ENCODE measurements at places on chromosomes 5 and 9.
A peak's percentile ranks its signal among the peaks of the same experiment; 100 is the strongest.

DNA sequence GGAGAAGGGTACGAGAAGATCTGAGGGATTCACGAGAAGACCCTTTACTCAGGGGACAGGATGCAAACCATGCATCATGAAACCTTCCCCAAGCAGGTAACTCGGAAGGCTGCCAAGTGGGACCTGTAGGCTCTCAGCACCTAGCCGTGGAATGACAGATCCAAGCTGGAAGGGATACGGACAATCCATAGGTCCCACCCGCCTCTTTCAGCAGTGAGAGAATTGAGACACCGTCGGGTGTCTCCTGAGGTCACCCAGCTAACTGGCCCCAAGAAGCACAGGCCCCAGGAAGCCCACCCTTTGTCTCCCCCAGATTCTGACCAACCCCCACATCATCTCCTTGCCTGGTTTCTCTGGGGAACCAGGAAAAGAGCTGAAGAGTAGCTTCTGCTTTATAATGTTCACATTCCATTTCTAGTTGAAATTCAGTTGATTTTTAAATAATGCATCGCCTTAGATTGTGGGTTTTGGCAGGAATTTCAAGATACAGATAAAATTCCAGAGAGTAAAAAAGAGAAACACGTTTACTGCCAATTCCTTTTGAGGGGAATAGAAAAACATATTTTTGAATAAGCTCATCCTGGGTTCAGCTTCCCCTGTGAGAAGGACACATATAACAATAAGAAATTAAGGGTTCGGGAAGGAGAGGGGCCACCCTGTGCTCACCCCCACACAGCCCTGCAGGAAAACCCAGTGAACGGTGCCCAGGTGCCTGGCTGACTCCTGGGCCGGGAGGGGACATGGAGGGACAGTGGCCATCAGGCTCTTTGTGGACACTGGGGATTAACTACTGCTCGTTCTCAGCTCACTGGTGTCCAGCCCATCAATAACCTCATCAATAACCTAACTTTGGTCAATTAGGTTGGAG, 51.1 kb downstream of the NSUN2 start:
- DNase-seq = no peak

- DNase-seq = no peak
Observed at GRCh38 chr5:298737-299125, 22.8 kb upstream of the AHRR start.

GRCh38 chr9:87109851-87110250, 162.5 kb upstream of the GAS1 start:
- DNase-seq = no peak

GRCh38 chr9:114048533-114049415, 29.3 kb downstream of the AMBP start:
- no peak for DNase-seq

DNA sequence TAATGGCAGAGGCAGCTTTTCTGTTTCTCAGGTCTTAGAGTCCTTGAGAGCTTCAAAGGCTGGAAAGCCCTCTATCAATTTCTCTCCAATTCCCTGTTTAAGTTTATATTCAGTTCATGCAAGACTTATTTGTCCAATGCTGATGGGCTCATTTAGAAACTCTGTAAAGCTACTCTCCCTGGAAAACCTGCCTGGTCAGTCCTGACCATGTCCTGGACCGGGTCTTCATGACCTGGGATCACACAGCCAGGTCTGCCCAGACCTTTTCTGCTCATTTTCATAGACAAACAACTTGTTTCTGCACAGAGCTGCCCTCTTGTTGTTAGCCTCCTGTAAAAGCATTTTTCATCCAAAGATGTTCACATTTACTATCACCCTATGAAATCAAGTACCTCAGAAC, 85.4 kb upstream of the TBCA start:
- DNase-seq = no peak

DNA sequence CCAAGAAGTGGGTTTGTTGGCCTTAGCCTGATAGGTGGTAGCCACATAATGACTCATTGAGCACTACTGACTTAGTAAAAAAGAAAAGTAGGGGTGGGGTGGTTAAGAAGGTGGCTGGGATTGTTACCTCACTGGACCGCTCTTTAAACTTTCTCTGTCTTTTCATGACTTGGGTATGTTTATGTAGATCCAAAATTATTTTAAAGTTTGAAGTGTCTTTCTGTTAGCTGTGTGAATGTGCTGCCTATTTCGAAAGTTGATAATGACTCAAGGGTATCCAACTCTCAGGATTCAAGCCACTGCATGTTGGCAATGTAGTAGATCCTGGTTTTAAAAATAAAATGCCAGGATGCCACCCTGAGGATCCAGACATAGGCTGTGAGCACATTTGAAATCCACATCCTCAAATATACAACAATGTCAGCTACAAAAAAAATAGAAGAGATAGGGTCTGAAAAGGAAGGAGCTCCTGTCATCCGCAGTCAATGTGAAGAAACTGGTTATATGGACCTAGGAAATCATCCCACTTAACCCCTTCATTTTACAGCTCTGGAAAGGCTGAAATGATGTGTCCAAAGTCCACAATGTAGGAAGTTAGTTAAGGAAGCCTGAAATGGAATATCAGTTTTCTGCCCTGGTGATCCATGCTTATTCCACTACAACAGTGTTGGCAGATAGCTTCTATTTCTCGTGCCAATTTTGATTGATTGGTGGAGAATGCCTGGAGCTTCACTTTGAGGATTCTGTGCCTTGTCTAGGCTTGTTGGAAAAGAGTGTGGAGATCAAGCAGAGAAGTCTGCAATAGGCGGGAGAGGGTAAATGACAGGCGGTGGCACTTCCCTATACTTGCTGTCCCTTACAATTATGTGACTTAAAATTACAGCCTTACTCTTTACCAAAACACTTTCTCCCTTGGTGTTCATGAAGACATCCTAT, 23.4 kb downstream of the ZNF462 start:
- DNase-seq = no peak

GRCh38 chr5:42993516-42994245, 46.4 kb downstream of the ANXA2R start:
- no peak for DNase-seq

- no peak for DNase-seq
Observed at GRCh38 chr5:58800861-58801540, 218.1 kb downstream of the RAB3C start.

GRCh38 chr9:97906236-97906831, 16.0 kb downstream of the TRMO start:
- no peak for DNase-seq

DNA sequence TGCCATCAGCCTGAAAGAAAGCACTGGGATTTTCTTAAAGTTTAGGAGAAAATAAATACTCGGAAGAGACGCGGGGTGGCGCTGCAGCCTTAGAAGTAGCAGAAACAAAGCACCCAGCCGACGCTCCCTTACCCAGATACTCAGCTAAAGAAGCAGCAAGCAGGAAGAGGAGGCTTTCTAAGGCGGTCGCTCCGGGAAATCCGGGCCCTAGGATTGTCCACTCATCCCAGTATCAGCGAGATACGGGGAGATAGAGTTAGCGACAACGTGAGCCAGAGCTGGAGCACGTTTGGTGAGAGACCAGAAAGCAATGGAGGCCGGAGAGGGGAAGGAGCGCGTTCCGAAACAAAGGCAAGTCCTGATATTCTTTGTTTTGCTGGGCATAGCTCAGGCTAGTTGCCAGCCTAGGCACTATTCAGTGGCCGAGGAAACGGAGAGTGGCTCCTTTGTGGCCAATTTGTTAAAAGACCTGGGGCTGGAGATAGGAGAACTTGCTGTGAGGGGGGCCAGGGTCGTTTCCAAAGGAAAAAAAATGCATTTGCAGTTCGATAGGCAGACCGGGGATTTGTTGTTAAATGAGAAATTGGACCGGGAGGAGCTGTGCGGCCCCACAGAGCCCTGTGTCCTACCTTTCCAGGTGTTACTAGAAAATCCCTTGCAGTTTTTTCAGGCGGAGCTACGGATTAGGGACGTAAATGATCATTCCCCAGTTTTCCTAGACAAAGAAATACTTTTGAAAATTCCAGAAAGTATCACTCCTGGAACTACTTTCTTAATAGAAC, at the start of gene PCDHB2:
PCDHB2 (plus strand) TSS at position 135 of the 782 bp plus-strand sequence; CDS start at position 311, 176 bp downstream.
- DNase-seq = peak; percentile 86

DNA sequence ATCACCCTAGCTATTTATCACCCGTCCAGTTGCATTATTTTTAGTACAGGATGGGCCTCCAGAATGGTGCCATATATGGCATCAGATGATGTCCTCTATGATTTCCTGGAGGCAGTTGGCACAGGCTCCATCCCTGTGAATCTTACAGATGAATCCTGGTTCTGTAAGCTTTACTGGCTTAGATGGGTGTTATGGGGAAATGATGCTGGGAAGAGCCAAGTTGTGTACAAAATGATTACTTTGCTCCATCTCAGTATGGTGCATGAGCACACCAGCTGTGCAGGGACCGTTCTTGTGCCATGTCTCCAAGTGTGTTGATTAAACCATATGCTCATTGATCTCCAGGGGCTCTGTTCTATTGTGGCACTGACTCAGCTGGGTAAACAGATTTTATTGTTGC, 755.7 kb downstream of the TLR4 start:
- DNase-seq = no peak

DNA sequence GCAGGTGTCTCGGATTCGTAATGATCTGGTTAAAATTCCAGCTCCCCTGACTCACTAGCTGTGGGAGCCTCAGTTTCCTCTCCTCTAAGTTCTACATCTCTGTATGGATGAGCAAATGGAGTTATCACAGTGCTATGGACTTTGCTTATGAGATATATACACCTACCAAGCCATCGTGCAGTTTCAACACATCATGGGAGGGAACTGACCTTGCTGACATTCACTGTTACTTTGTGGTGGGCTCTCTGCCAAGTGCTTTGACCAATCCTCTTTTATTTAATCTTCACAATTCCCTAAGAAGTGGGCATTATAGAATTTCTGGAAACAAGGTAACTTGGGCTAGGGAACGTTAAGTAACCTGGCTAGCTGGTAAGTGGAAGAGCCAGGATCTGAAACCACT, 70.2 kb downstream of the PTPN3 start:
- no peak for DNase-seq

- DNase-seq = peak; percentile 92
Observed at GRCh38 chr5:74543162-74543995, 97.1 kb downstream of the ENC1 start.

DNA sequence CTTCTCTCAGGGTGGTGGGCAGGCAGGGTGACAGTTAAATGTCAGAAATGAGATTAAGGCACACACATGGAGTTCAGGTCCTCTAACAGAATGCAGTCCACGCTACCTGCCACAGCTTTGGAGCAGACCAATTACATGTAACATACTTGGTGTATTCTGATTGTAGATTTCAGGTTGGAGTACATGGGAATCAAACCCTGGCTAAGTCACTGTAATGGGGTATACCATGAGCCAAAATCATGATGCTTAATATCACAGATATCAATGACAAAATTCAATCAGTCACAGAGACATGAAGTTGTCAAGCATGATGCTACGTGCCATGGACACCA, 48.9 kb downstream of the MEF2C start:
- no peak for DNase-seq

GRCh38 chr5:149274939-149275338, 3.3 kb downstream of the AFAP1L1 start:
- DNase-seq = peak; percentile 3

DNA sequence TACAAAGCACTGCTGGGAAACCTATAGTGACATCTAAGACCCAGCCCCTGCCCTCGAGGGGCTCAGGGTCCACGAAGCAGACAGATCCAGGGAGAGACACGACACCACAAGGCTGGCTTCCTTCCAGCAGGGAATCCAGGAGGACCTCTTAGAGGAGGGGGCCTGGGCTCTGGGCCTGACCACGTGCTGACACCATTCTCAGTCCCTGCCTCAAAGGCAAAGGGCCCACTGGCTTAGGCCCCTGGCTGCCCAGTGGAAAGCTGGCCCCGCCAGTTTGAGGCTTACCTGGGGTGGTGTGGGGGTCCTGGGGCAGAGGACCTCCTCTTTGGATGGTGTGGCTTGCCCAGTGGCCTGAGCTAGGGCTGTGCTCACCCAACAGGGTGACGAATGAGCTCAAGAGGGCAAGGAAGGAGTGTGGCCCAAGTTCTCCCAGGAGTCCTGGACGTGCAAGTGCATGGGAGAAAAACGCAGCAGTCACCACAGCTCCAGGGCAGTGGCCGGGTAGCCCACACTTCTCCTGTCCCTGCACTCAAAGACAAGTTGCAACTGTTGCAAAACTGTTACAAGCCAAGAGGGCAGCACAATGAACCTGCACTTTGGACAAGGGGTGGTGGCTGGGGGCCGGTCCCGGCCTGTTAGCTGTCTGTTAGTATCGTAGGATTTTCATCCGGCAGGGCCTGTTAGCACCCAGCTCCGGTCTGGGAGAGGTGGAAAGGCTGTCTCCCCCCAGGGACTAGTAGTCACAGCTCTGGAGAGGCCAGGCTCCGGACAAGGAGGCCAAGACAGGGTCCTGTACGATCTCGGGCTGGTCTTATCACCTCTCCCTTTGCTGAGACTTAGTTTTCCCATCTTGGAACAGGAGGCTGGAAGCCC, 1.5 kb upstream of the SARDH start:
- DNase-seq = no peak

DNA sequence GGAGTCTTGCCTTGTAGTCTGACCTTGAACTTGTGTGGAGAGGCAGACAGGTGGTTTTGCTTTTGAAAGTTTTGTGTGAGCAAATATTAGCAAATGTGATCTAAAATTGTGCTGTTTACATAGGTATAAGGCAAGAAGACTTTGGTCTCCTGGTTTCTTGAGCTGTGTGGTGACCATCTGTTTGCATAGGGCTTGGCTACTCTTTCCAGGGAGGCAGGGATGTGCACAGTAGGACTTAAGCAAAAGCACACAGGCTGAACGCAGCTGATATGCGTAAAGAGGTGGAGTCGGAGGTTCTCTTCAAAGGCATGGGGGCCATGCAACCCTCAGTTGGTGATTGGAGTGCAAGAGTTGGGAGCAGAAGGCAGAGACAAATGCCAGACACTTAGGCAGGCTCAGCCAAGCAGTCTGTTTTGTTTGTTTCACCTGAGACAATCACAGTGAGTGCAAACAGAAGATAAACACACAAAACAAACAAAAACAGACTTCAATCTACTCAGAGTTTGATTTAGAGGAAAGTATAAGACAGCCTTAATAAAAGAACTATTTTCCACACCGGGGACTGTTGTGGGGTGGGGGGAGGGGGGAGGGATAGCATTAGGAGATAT, 744.2 kb downstream of the MTRR start:
- no peak for DNase-seq

GRCh38 chr5:54177058-54177457, 133.3 kb downstream of the ARL15 start:
- DNase-seq = no peak
